ENCODE measurements at places on chromosomes 7 and 10. TPM values are rescaled to one million over a fixed set of nuclear protein-coding genes. Genes with fewer than 3 reads are reported as not detected.

DNA sequence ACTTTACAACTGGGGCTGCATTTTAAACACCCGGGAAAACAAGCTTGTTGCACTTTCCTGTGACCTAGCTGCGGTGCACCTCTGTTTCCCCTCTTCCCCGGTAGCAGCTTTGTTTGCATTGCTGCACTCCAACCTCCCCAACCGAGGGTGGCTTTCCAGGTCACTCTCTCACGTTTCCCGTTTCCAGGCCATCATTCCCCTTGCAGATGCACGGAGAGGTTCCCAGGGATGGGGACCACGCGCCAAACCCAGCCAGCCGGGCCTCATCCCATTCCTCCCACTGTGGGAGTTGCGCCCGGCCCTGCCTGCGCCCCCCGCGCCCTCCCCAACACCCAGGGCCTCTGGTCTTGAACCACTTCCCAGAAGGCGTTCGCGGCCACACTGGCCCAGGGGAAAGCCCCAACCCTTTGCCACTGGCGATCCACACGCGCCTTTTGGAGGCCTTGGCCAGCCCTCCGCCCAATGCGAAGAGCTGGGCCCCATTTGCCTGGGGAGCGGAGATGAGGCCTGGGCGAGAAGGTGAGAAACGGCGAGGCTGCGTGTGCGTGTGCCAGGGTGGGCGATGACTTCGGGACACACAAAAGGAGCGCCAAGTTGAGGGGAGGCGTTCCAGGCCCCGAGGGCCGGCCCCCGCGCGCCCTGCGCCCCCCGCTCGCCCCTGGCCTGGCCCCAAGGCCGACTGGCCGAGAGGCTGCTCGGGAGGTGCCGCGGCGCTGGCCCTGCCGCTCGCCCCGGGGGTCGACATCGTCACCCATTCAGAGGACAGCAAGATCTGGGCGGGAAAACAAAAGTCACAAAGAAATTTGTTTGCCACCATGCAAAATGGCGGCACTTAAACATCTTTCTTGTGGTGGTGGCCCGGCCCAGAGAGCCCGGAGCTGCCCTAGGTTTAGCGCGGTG, 15.9 kb downstream of the SKIDA1 start:
- no peak for DNase-seq
- peak overlapping the region; percentile 94 for H3K27ac ChIP-seq
- no peaks in the 10 kb centered on the region for H3K36me3 ChIP-seq
- H3K4me1 ChIP-seq = no peaks in the 10 kb centered on the region
- H3K27me3 ChIP-seq = no peaks in the 10 kb centered on the region
- H3K4me3 ChIP-seq = peak overlapping the region; percentile 53

GRCh38 chr10:122490786-122491680, 29.7 kb downstream of the HTRA1 start:
- no peak overlapping the region for H3K4me3 ChIP-seq
- no peaks in the 10 kb centered on the region for H3K27me3 ChIP-seq
- H3K36me3 ChIP-seq = peaks cover 4% of the 10 kb centered on the region
- no peaks in the 10 kb centered on the region for H3K4me1 ChIP-seq
- DNase-seq = no peak

- no peak overlapping the region for H3K4me3 ChIP-seq
- no peaks in the 10 kb centered on the region for H3K27me3 ChIP-seq
- DNase-seq = no peak
- peaks cover 8% of the 10 kb centered on the region for H3K4me1 ChIP-seq
Observed at GRCh38 chr10:95697429-95697828, 3.7 kb upstream of the TCTN3 start.

DNA sequence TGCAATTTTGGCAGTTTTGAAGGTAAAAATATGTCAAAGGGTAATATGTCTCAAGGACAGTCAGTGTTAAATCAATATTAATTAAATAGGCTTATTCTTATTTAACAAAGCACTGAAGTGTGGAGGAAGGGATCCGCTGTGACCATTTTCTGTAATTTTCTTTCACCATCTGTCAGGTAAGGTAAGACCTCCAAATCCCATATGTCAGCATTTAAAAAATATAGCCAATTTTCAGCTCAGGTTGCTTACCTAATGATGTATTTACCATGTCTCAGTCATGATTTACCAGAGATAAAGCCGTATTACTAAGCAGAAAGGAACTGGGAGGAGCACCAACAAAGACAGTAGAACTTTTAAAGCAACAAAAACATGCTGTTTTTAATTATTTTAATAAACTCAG, 683.9 kb downstream of the CCSER2 start:
- no peak for DNase-seq
- no peak overlapping the region for H3K27ac ChIP-seq
- no peaks in the 10 kb centered on the region for H3K4me1 ChIP-seq

- no peak overlapping the region for H3K4me3 ChIP-seq
- H3K4me1 ChIP-seq = no peaks in the 10 kb centered on the region
- H3K27me3 ChIP-seq = no peaks in the 10 kb centered on the region
- no peak overlapping the region for H3K27ac ChIP-seq
- H3K36me3 ChIP-seq = no peaks in the 10 kb centered on the region
Observed at GRCh38 chr7:155578016-155578415, 31.7 kb upstream of the CNPY1 start.

DNA sequence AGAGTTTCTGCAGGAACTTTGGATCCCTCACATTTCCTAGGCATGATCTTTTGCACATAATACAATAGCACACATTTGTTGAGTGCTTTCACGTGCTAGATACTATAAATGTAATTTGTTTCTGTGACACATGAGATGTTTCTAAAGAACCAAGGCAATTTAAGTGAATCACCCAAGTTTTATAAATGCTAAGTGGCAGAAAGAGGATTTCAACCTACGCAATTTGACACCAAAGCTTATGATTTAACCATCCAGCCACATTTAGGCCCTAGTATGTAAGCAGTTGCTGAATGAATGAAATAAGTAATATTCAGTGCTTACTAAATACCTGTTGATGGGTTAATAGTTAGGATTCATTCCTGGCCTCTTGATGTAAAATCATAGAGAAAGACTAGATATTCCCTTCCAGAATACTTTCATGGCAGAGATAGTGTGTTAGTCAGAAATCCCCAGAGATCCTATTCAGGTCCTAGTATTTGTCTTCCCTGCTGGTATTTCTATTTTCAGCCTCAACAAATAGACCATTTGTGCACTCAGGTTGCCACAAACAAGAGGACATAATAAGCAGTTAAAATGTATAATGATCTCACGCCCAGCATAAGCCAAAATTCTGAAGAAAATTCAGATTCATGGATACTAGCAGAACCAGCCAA, 572.6 kb downstream of the IPMK start:
- H3K27ac ChIP-seq = no peak overlapping the region
- no peak for DNase-seq
- no peaks in the 10 kb centered on the region for H3K4me1 ChIP-seq
- no peaks in the 10 kb centered on the region for H3K36me3 ChIP-seq
- no peaks in the 10 kb centered on the region for H3K27me3 ChIP-seq

- no peaks in the 10 kb centered on the region for H3K36me3 ChIP-seq
- no peaks in the 10 kb centered on the region for H3K4me1 ChIP-seq
Observed at GRCh38 chr10:96401036-96401435, 42.2 kb upstream of the OPALIN start.

DNA sequence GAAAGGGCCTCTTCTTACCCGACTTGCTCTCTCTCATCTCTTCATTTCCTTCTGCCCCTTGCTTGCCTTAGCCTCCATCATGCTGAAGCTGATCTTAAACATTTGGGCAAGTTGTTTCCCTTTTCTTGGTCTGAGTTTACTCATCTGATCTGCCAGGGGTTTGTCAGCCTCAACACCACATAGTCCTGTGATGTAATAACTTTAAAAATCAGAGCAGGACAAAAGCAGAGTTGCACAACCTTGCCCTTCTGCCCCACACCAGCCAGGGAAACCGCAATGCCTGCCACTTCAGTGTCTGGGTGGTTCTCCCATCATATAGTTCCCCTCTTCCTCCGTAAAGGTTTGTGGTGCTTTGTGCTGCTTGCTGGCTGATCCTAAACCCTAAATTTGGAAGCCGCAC, 9.9 kb upstream of the LIPM start:
- no peak overlapping the region for H3K4me3 ChIP-seq
- H3K4me1 ChIP-seq = no peaks in the 10 kb centered on the region
- H3K27ac ChIP-seq = no peak overlapping the region
- DNase-seq = no peak

GRCh38 chr10:108249940-108250339, 1085.4 kb upstream of the SORCS1 start:
- no peaks in the 10 kb centered on the region for H3K4me1 ChIP-seq
- DNase-seq = no peak
- H3K4me3 ChIP-seq = no peak overlapping the region
- H3K27me3 ChIP-seq = no peaks in the 10 kb centered on the region

DNA sequence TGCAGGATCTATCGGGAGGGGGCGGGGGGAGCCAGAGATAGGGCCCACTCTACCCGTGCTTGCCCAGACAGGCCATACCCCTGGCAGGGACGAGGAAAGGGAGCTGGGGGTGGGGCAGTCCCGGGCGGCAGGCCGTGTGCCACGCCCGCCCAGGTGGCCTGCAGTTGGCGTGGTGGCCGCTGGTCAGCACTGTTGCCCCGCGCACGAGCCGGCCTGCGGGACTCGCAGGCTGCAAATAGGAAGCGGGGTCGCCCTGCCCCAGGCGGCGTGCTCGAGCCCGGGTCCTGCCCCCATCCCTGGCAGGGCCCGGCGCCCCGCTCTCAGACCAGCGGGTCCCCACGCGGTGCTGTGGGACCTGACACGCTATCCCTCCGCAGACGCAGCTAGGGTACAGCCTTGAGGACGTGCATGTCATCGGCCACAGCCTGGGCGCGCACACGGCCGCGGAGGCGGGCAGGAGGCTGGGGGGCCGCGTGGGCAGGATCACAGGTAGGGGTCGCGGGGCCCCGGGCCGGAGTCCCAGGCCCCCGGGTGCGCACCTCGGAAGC, 6.7 kb downstream of the PNLIPRP2 start:
- no peak overlapping the region for H3K27ac ChIP-seq
- H3K36me3 ChIP-seq = no peaks in the 10 kb centered on the region
- H3K4me3 ChIP-seq = peak overlapping the region; percentile 36
- no peaks in the 10 kb centered on the region for H3K4me1 ChIP-seq

- H3K27ac ChIP-seq = no peak overlapping the region
- H3K4me3 ChIP-seq = no peak overlapping the region
- H3K27me3 ChIP-seq = no peaks in the 10 kb centered on the region
- H3K4me1 ChIP-seq = no peaks in the 10 kb centered on the region
Observed at GRCh38 chr7:40580776-40581175, 446.0 kb downstream of the SUGCT start.

DNA sequence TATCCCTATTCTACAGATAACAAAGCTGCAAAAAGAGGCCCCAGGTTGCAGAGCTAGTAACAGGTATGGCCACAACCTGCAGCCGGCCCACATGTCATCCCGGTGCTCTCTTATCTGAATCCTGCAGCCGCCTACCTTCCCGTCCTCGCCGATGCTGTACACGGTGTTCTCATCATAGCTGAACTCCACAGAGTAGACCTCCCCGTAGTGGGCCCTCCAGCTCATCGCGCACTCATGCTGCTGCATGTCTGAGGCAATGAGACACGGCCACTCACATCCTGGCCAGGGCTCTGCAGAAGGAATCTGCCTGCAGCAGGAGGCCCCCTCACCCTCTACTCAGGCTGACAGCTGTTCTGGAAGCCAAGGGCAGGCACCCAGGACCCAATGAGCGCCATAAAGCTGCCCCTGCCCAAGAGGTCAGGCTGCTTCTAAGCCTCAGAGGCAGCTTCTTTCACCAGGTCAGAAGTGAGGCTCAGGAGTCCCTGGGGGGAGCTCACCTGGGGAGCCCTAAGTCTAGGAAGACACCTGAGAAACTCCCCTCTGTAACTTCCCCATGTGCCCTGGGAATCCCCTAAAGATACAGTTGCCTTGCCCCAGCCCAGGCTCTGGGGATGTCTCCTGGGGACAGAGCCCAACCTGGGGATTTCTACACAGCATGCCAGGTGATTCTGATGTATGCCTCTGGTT, 17.9 kb upstream of the CYREN start:
- no peak overlapping the region for H3K27ac ChIP-seq
- H3K36me3 ChIP-seq = peaks cover 34% of the 10 kb centered on the region
- H3K4me1 ChIP-seq = peaks cover 10% of the 10 kb centered on the region
- no peaks in the 10 kb centered on the region for H3K27me3 ChIP-seq
- H3K4me3 ChIP-seq = no peak overlapping the region

DNA sequence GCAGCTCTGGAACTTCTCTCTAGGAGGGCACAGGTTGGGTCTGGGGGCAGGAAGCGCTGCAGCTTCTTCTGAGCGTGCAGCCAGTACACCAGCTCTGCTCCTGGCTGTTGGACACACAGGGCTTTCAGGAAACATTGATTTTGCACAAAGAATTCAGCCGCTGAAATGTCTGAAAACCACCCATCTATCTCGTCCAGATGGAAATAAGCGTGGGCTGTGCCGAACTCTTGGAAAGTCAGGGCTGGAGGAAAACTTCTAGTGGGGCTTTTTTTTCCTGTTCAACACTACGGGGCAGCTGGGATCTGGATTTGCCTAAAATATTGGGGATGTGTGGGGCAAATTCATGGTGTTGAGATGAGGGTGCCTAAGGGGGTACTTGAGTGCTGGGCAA, 31.2 kb downstream of the PALD1 start:
- H3K4me1 ChIP-seq = no peaks in the 10 kb centered on the region
- H3K36me3 ChIP-seq = no peaks in the 10 kb centered on the region
- no peaks in the 10 kb centered on the region for H3K27me3 ChIP-seq
- no peak overlapping the region for H3K4me3 ChIP-seq
- H3K27ac ChIP-seq = no peak overlapping the region

DNA sequence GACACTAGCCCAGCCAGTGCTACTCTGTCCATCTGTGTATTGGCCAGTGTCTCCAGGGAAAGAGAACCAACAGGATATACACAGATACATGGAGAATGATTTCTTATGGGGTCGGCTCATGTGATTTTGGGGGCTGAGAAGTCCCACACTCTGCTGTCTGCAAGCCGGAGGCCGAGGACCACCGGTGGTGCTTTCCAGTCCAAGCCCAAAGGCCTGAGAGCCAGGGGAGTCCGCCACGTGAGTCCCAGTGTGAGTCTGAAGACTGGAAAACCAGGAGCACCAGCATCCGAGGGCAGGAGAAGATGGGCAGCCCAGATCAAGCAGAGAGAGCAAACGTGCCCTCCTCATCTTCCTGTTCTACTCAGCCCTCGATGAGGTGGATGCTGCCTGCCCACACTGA, 71.5 kb downstream of the C10orf143 start:
- H3K4me1 ChIP-seq = no peaks in the 10 kb centered on the region
- no peak overlapping the region for H3K4me3 ChIP-seq
- H3K36me3 ChIP-seq = no peaks in the 10 kb centered on the region

DNA sequence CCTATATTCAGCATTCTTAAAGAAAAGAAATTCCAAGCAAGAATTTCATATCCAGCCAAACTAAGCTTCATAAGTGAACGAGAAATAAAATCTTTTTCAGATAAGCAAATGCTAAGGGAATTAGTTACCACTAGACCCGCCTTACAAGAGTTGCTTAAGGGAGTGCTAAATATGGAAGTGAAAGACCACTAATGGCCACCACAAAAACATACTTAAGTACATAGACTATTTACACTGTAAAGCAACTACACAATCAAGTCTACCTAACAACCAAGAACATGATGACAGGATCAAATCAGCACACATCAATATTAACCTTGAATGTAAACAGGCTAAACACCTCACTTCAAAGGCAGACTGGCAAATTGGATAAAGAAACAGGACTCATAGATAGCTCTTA, 42.2 kb upstream of the NME8 start:
- no peak overlapping the region for H3K4me3 ChIP-seq
- DNase-seq = no peak
- H3K36me3 ChIP-seq = no peaks in the 10 kb centered on the region
- H3K4me1 ChIP-seq = no peaks in the 10 kb centered on the region

The SPDYE9 gene
- not detected for total RNA-seq

The MLXIPL gene
- total RNA-seq = 64.3 TPM

The NME8 gene
- not detected for total RNA-seq

The LMOD2 gene
- total RNA-seq = not detected

The AGAP9 gene
- total RNA-seq = 12.2 TPM

The GDF10 gene
- total RNA-seq = 25.7 TPM

The BAIAP2L1 gene
- total RNA-seq = 1.1 TPM

The CALCR gene
- not detected for total RNA-seq

The POMZP3 gene
- 15.7 TPM for total RNA-seq

The C10orf67 gene
- 0.84 TPM for total RNA-seq

The XRCC2 gene
- 2.0 TPM for total RNA-seq

The CFAP58 gene
- 0.20 TPM for total RNA-seq

Measured in tibial nerve (tissue), 4 donors.